ENCODE measurements at places on chromosomes 3 and 15. TPM values are rescaled to one million over a fixed set of nuclear protein-coding genes. Genes with fewer than 3 reads are reported as not detected.

GRCh38 chr3:187165144-187165543 is 25.8 kb upstream of the RPL39L start:
- peak; percentile 60 for DNase-seq

The FETUB gene
- total RNA-seq, result not detected

The NPAP1 gene
- 0.03 TPM for total RNA-seq

The P2RY12 gene
- total RNA-seq, result not detected

The ROPN1 gene
- not detected for total RNA-seq
